ENCODE measurements at places on chromosomes 2 and 18.
A peak's percentile ranks its signal among the peaks of the same experiment; 100 is the strongest.

GRCh38 chr2:219803294-219803693 lies 175.9 kb downstream of the SLC4A3 start:
- DNase-seq = peak; percentile 14

GRCh38 chr2:233823731-233824121 lies 30.6 kb downstream of the HJURP start:
- DNase-seq = no peak

GRCh38 chr2:190343536-190344275 lies at the start of gene INPP1:
Gene INPP1, plus strand, starts transcription at chr2:190343589. Its CDS starts 16,514 bp downstream, at chr2:190360103.
- peak; percentile 70 for DNase-seq

DNA sequence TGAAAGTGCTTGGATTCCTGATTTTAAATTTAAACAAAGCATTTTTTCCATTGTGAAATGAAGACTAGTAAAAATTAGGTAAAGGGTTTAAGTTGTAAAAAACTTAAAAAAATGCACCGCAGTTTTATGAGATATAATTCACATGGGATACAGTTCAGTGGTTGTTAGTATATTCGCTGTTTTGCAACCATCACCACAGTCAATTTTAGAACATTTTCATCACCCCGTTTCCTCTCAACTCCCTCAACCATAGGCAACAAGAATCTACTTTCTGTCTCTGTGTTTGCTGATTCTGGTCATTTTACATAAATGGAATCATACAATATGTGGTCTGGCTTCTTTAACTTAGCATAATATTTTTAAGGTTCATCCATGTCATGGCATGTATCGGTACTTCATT lies 4.0 kb downstream of the DGKD start:
- no peak for DNase-seq

GRCh38 chr2:236157815-236158498 lies 10.2 kb downstream of the GBX2 start:
- no peak for DNase-seq

- no peak for DNase-seq
These were observed 76.7 kb upstream of the SNTG2 start for GRCh38 chr2:873651-874580.

DNA sequence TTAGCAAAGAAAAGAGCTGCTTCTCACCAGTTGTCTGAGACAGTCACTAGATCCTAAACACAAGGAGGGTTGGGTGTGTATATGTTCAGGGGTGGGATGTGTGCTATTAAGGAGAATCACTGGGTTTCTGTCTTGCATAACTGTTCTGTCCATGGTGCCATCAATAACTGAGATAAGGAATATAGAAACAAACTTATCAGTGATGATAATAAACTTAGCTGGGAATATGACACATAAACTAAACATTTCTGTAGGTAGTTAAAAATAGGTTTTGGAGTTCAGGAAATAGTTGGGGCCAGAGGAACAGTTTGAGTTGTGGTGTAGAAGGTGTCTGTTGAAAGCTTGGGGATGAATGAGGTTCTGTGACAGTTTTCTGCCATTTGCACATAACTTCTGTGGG lies 17.4 kb downstream of the NAPG start:
- no peak for DNase-seq

GRCh38 chr2:39821871-39822270 lies 42.8 kb upstream of the THUMPD2 start:
- no peak for DNase-seq

DNA sequence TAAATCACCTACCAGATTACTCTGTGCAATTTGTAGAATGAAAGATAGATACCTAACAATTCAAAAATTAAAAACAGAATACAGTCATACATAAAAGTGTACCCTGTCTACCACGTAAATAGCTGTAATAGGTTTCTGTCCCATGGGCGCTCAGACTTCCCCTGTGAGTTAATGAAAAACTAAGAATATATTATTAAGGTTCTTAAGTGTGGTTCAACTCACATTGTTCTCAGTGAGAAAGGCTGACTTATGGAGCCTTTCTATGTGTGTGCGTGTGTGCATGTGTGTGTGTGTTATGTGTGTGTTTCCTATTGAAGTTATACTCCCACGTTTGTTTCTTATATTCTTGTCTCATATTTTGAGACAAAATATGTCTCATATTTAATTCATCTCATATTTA lies 114.6 kb upstream of the CD302 start:
- no peak for DNase-seq

GRCh38 chr18:78965917-78966792 lies 13.5 kb upstream of the SALL3 start:
- DNase-seq = no peak

- no peak for DNase-seq
These were observed 260.3 kb downstream of the SATB2 start for GRCh38 chr2:199197448-199197847.

- no peak for DNase-seq
These were observed 15.6 kb upstream of the NFATC1 start for GRCh38 chr18:79379931-79380815.

- DNase-seq = no peak
These were observed 92.2 kb upstream of the CHRNA1 start for GRCh38 chr2:174856447-174856846.

DNA sequence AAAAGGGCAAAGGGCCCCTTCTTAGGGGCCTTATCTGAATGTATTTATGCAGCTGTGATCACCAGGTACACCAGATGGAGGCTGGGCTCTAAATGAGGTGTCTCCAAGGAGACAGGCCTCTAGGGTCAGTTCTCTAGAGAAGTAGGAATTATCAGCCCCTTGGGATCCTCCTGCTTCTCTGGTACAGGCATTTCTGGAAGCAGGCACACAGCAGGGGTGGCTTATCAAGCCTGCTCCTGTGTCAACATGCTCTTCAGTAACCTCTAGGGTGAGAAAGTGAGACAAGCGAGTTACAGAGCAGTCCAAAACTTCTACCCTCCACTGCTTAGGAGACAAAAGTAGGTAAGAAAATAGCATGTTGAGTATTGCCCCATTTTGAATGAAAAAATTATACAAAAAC lies 13.8 kb downstream of the TPGS2 start:
- no peak for DNase-seq

DNA sequence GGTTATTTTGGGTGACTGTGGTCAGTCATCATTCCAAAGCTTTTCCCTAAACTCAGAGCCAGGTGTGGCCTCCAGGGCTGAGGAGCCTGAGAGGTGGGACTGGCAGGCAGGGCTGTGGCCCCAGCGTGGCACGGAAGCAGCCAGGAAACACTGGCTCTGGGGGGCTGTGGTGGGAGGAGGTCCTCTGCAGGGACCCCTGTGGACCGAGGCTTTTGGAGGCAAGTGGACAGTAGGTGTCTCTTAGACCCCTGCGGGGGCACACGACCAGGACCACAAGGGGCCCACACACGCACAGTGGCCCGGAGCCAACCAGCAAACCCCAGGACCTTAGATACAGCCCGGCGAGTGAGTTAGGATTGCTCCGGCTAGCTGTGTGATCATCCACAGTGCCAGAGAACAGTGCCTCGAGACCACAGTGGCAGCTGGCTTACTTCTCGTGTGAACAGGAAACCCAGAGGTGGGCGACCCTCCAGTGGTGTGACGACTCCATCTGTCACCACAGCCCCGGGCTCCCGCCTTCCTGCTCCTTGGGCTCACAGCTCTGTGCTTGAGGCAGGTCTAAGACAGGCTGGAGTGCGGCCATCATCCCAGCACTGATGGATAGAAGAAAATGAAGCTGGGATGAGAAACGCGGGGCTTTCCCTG lies 1.6 kb upstream of the RTP5 start:
- DNase-seq = no peak

- DNase-seq = no peak
These were observed 252.2 kb downstream of the HDAC4 start for GRCh38 chr2:239148495-239149200.

GRCh38 chr18:76953583-76954233 lies 131.4 kb downstream of the ZNF236 start:
- DNase-seq = no peak

GRCh38 chr2:237345891-237346640 lies 67.9 kb downstream of the COL6A3 start:
- DNase-seq = no peak

DNA sequence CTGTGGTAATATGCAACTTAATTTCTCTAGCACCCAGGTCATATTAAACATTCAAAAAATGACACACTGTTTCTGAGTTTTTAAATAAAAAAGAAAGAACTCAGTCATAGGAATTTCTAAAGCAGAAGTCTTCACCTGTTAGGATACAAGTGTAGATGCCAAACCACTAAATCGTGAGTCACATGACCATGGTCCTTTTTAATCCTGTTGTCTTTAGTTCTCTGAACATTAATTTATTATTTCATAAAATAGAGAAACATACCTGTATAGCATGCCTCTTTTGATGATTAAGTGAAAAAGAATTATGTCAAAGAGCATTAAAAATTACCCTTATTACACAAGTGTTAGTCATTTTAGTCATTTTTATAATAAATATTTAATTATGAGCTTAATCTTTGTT lies 398.8 kb downstream of the CCDC85A start:
- DNase-seq = no peak

- no peak for DNase-seq
These were observed 1228.3 kb upstream of the CHAC2 start for GRCh38 chr2:52539026-52539970.

- no peak for DNase-seq
These were observed 80.6 kb downstream of the TEX51 start for GRCh38 chr2:126979039-126980003.

DNA sequence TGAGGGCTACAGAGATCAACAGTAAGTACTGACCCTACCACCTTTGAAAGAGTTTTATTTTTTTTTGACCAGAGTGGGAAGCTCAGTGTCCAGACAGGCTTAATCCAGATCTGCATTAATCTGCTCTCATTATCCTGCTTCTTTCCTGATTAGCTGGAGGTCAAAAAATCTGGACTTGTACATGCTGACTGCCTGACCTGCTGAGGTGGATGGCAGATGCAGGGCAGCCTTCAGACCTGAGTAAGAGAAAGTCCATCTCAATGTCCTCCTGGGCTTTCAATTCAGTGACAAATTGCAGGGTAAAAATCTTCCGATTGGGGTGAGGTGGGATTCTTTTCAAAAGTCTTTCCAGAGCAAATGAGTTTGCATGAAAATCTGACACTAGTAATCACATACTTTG lies 998.8 kb upstream of the PIK3C3 start:
- DNase-seq = no peak

DNA sequence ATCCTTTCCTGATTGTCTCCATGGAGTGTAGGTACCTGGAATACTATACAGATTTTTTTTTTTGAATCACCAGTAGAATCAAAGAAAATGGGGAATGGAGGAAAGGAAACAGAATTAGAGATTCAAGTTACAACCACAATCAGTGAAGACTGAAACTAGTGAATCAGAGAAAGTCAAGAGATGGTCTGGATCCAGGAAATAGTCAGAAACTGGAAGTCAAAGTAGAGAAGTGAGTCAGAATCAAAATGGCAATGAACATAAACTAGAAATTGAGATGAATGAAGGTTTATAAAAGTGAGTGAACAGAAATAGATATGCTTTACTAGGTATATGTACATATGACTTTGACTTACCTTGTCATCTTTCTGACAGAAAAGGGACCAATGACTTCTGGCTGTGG lies 579.0 kb downstream of the PLCL1 start:
- DNase-seq = no peak

GRCh38 chr2:134078354-134078753 lies 175.5 kb upstream of the MGAT5 start:
- DNase-seq = no peak

DNA sequence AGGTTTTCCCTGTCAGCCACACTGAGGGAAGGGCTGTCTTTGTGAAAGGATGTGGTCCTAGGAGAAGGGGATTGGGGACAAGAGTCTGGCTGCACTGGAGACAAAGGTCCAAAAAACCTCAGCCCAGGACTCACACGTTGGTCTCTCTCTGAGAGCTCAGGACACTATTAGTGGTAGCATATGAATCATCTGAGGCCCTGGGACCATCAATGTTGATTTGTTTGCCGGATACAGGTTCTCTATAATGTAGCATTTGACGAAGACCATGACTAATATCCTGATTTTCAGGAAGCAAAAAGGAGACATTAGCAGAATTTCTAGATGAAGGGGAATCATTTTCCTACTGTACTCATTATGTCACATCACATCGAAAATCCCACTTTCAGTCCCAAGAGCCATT lies 22.2 kb upstream of the DNAH6 start:
- DNase-seq = no peak

GRCh38 chr2:66034467-66034866 lies 400.5 kb upstream of the MEIS1 start:
- no peak for DNase-seq

DNA sequence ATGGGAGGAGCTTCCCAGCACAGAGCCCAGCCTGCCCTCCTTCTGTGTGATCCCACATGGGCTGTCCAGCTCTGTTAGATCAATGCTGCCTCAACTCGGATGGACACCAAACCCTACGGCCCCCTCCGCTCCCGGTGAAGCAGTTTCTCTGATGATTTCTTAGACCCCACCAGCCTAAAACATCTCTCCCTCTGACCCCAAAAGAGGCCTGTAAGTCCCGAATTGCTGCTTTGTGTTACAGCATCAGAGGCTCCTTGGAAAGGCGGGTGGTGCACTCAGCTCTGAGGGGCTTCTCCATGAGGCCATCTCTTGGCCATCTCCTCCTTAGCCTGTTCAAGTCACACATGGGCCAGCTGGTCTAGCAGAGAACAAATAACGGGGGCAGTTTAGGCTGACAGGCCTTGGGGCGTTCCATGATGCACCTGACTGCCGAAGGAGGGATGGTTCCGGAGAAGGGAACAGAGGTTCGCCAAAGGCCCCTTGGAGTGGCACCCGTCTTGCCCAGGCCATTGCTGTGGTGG lies 240.7 kb downstream of the SH3RF3 start:
- DNase-seq = no peak

- DNase-seq = no peak
These were observed 22.4 kb upstream of the ARMC9 start for GRCh38 chr2:231176066-231176465.

- DNase-seq = no peak
These were observed 12.5 kb downstream of the KCNIP3 start for GRCh38 chr2:95309599-95309998.

GRCh38 chr2:66582987-66583880 lies 148.3 kb downstream of the MEIS1 start:
- DNase-seq = no peak

GRCh38 chr2:85436836-85437487 lies 18.4 kb downstream of the SH2D6 start:
- DNase-seq = no peak

- DNase-seq = no peak
These were observed 64.0 kb downstream of the ADD2 start for GRCh38 chr2:70703900-70704549.

DNA sequence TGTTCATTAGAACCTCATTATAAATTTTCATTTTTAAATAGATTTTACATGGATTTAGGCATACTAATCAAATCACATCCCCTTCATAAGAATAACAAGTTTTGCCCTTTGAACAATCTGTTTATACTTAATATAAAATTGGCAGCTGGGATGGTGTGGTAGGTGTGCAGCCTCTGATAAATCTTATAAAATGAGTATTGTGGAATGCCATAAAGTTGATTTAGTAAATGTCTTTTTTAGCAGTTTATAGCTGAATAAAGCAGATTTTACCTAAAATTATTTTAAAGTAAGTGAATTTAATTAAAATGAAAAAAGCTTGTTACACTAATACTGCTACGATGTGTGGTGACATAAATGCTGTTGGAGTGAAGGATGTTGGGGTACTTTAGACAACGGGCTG lies 35.5 kb downstream of the VAPA start:
- DNase-seq = no peak

GRCh38 chr2:95208106-95208505 lies 785 bp downstream of the ZNF892 start:
- DNase-seq = no peak

Data from H54 (cell line).